ENCODE measurements at places on chromosomes 16 and 17. TPM values are rescaled to one million over a fixed set of nuclear protein-coding genes. Genes with fewer than 3 reads are reported as not detected.

DHRS7C gene
- not detected for total RNA-seq

NUDT7 gene
- total RNA-seq = 23.3 TPM

GRCh38 chr16:11413907-11414595, 68.8 kb downstream of the RMI2 start:
- no peak overlapping the region for H3K27ac ChIP-seq
- no peaks in the 10 kb centered on the region for H3K27me3 ChIP-seq
- no peak overlapping the region for H3K4me3 ChIP-seq
- DNase-seq = no peak
- no peaks in the 10 kb centered on the region for H3K4me1 ChIP-seq

- H3K36me3 ChIP-seq = no peaks in the 10 kb centered on the region
- H3K27me3 ChIP-seq = no peaks in the 10 kb centered on the region
- peaks cover 45% of the 10 kb centered on the region for H3K4me1 ChIP-seq
- H3K4me3 ChIP-seq = no peak overlapping the region
- peak; percentile 74 for DNase-seq
Observed at GRCh38 chr17:1486802-1487695, 5.4 kb downstream of the MYO1C start.

DNA sequence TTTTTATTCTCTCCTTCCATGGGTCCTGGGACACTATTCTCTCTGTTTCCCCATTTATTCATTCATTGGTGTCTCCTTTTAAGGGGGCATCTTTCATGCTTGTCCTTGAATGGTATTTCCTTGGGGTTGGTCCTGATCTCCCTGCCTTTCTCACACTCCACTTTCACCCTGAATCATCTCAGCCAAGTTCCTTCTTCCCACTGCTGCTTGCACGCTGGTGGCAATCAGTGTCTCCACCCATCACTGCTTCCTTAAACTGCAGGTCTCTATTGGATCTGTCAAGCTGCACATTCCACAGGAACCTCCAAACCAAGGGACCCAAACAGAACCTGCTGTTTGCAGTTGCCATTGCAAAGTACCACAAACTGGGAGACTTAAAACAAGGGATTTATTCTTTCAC, 89.3 kb upstream of the SDK2 start:
- H3K27ac ChIP-seq = no peak overlapping the region
- H3K4me1 ChIP-seq = no peaks in the 10 kb centered on the region
- no peak for DNase-seq
- no peaks in the 10 kb centered on the region for H3K36me3 ChIP-seq

GRCh38 chr17:61196302-61196704, 203.3 kb upstream of the TBX2 start:
- DNase-seq = no peak
- H3K27ac ChIP-seq = no peak overlapping the region
- no peaks in the 10 kb centered on the region for H3K36me3 ChIP-seq
- H3K4me3 ChIP-seq = no peak overlapping the region
- H3K27me3 ChIP-seq = no peaks in the 10 kb centered on the region

GRCh38 chr17:38867968-38868816, 1.7 kb upstream of the LASP1 start:
- H3K4me1 ChIP-seq = peaks cover 33% of the 10 kb centered on the region
- peak overlapping the region; percentile 98 for H3K4me3 ChIP-seq
- H3K27me3 ChIP-seq = no peaks in the 10 kb centered on the region
- peak; percentile 53 for DNase-seq
- peak overlapping the region; percentile 89 for H3K27ac ChIP-seq

- peaks cover 4% of the 10 kb centered on the region for H3K27me3 ChIP-seq
- H3K4me3 ChIP-seq = no peak overlapping the region
- no peak overlapping the region for H3K27ac ChIP-seq
- no peak for DNase-seq
Observed at GRCh38 chr16:17512636-17513220, 42.0 kb upstream of the XYLT1 start.

DNA sequence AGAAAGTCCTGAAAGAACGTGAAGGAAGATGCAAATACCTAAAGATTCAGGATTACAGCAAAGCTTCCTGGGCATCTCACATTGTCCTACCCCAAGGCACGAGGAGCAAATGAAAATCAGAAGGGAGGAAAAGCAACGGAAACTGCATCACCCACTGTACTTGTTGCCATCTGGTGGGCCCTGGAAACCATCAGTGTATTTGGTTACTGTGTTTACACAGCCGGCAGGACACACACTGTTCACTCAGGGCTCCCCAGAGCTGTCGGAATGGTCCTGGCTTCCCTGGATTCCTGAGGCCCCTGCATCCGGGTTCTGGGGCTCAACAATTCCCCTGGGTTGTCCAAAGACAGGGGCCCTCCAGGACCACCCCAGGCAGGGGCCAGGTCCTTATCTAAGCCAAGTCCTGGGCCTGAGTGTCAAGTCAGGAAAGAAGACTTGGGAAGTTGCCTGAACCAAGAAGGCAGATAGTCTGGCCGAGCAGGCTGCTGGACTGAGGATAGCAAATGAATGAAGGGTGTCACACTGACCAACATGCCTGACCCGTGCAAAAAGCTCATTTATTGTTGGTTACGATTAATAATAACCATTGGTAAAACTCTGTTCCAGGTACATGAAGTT, 52.8 kb downstream of the SOX9 start:
- H3K36me3 ChIP-seq = no peaks in the 10 kb centered on the region
- no peaks in the 10 kb centered on the region for H3K27me3 ChIP-seq
- H3K4me3 ChIP-seq = no peak overlapping the region
- no peaks in the 10 kb centered on the region for H3K4me1 ChIP-seq

All from adrenal gland (tissue), 19 donors.